ENCODE measurements at places on chromosomes 1 and 21.

- DNase-seq, result no peak
Measured at GRCh38 chr1:71850936-71851335, 431.4 kb downstream of the NEGR1 start.

DNA sequence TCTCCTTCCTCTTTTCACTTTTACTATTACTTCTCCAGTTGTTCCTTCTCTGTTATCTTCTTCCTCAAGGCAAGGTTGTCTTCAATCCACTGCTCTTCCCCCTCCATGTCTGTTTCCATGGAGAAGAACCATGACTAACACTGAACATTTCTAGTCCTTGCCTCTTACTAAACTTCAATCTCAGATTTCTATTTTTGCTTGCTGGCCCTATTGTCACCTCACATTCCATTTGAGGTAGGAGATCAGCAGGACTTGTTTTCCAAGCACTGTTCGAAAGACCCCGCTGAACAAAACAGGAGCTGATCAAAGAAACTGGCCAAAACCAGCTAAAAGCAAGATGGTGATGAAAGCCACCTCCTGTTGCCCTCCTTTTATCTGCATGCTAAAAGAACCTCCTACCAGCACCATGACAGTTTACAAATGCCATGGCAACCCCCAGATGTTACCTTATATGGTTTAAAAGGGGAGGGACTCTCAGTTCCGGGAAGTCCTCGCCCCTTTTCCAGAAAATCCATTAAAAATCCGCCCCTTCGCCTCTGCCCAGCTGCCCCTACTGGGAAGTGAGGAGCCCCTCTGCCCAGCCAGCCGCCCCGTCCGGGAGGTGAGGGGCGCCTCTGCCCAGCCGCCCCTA, 22.6 kb downstream of the GON4L start:
- DNase-seq, result no peak

GRCh38 chr1:39901464-39901713, 328 bp downstream of the MYCL start:
- no peak for DNase-seq

DNA sequence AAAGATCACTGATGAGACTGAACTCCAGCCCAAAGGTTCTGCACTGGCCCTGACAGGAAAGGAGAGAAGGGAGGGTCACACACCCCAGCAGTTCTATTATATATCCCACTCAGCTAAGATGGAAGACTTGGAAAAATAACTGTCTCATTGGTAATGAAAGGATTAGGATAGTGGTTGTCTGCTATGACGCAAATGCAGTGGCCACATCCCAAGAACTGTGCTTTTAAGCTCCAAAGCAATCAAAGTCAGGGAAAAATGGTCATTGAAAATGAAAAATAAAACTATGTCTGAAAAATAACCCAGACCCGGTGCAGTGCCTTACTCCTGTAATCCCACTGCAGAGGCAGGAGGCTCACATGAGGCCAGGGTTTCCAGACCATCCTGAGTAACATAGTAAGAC, 31.0 kb downstream of the PSMG1 start:
- DNase-seq, result no peak

DNA sequence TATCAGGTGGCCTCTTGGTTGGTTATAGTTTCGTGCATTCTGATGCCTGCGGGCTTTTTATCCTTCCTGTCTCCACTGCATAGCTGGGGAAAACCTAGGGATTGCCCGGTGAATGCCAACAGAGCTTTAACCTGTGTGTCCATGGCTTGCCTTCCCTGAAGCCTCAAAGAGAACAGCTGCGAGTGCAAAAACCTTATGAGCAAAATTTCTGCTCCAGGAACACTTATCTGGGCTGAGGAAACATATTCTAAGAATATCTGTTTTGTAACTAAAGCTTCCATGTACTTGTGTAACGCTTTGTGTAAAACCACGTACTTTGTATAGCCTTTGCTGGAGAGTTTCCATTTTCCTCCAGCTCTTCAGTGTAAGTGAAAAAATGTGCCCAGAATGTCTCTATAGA, 7.2 kb downstream of the CNST start:
- DNase-seq, result no peak

DNA sequence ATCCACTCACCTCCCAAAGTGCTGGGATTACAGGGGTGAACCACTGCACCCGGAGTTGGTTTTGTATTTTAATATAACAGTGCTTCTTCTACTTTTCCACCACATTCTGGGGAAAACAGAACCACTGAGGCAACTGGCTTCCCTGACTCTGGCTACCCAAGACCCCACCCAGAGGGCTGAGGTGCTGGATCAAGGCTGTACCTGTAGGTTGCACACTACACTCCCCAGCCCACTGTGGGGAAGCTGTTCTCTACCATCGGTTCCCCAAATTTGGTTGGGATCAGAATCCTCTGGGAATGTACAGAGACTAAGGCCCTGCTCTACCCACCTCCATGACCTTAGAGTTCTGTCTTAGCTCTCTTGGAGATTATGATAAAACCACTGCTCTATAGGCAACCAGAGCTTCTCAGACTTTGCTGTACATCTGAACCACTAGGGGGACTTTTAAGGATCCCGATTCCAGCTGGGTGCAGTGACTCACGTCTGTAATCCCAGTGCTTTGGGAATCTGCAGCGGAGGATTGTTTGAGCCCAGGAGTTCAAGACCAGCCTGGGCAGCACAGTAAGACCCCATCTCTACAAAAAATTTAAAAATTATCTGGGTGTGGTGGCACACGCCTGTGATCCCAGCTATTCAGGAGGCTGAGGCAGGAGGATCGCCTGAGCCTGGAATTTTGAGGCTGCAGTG, 51.6 kb downstream of the GNG4 start:
- DNase-seq, result no peak

DNA sequence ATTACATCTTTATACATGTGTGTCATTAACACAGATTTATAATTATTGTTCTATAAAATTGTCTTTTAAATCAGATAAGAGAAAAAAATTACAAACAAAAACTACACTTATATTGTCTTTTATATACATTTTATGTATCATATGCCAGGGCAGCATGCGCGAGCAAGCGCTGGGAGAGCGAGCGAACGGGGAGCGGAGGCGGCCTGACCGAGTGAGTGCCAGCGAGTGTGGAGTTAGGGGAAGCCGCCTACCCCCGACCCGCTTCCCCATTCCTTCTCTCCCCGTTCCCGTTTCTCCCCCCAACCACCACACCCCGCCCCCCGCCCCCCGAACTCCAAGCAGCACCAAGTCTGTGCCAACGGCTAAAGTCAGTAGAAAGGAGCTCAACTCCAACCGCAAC, 23.0 kb upstream of the SLAMF1 start:
- no peak for DNase-seq

DNA sequence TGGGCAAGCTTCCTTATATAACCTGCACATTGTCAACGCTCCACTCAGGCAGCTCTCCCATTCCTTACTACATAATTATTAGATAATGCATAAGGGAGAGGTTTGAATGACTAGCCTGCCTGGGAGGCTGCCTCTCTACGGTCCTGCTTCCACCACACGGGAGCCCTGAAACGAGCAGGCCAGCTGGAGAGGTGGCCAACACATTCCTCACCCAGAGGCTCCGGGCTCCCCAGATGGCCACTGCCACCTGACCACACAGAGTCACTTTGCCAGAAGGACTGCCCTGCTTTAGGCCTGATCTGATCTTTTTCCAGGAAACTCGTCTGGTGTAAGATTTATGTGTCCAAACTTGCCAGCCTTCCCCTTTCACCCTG, 27.9 kb downstream of the HIVEP3 start:
- no peak for DNase-seq

GRCh38 chr1:39877231-39877778, 6.0 kb downstream of the TRIT1 start:
- no peak for DNase-seq

DNA sequence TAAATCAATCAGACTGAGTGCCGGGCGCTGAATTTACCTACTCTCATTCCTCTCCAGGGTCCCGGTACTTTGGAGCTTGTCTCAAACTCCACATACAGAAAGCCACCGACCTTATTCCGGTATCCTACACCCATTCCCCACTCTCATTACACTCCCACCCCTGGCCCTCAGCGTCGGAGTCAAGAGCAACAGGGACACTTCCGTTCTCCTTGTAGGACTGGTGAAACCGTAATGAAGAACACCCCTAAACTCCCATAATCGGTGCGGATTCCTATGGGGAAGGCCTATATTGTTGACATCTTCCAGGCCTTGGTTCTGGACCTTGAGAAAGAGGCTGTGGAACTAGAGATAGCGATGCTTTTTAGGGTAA, 798 bp downstream of the ZBED6 start:
- DNase-seq, result no peak

DNA sequence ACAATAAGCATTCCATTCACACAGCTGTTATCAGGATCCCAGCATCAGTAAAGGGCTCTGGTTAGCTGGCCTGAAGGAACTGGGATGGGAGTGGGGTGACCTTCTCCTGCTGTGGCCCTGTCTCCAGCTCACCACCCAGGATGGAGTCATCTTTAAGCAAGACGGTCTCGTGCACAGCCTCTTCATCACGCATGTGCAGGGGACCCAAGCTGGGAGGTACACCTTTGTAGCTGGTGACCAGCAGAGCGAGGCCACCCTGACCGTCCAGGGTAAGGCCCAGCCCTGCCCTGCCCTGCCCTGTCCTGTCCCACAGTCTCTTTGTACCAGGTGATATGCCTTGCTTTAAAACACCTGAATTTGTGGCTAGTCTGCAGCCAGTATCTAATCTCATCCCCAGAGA, 24.3 kb downstream of the IGFN1 start:
- no peak for DNase-seq

DNA sequence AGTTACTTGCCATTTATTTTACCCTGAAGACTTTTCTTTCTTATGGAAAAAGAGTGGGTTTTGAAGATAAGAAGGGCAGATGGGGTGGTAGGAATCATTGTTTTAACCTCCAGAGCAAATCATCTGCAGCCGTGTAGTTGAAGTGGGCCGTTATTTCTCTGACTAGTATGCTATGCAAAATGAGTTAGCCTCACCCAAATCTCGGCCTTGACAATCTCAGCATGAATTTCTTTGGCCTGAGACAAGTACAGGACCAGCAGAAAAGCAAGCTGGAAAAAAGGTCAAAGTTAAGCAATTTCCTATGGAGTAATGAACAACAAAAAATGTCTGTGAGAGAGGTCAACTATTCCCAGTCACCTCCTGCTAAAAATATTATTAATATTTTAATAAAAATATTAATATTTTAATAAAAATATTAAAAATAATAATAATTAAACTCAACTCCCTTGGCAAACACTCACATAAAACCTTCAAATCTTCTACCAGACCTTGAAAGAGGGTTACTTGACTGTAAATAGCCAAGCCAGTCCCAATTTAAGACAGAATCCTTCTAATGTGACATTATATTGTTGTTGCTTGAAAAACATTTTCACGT, 6.8 kb upstream of the TEKT2 start:
- DNase-seq, result no peak

DNA sequence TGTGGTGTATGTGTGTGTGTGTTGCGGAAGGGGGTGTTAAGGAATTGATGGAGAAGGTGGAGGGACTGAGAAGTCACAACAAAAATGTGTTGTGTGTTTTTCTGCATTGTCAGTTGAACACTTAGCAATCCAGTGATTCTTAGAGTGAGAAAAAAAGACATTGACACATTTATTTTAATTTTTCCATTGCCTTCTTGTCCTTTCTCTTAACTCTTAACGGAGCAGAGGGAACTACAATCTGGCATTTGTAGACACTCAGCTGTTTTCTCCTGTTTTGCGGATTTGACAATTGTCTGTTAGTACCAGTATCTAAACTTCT, 725 bp downstream of the C1orf53 start:
- no peak for DNase-seq

GRCh38 chr1:54764922-54765561, 719 bp upstream of the PARS2 start:
- no peak for DNase-seq

DNA sequence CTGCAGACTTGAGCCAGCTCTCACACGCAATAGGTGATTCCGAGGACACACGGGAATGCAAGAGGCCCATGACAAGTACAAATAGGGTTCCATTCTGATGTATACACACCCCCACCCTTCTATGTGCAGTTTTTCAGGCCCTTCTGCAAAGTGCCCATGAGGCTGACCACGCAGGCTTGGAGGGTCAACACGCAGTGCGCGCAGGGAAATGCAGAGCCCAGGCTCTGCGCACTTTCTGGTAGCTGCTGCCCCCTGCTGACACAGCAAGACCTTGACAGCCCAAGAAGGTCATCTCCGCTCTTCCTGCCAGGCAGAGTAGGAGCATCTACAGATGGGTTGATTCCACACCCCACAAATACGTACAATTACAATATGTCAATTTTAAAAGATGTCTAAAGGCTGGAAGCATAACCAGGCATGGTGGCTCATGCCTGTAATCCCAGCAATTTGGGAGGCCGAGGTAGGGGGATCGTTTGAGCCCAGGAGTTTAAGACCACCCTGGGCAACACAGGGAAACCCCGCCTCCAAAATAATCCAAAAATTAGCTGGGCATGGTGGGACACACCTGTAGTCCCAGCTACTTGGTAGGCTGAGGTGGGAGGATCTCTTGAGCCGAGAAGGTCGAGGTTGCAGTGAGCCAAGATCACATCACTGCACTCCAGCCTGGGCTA, 18.5 kb downstream of the SH3BP5L start:
- DNase-seq, result peak; percentile 20

DNA sequence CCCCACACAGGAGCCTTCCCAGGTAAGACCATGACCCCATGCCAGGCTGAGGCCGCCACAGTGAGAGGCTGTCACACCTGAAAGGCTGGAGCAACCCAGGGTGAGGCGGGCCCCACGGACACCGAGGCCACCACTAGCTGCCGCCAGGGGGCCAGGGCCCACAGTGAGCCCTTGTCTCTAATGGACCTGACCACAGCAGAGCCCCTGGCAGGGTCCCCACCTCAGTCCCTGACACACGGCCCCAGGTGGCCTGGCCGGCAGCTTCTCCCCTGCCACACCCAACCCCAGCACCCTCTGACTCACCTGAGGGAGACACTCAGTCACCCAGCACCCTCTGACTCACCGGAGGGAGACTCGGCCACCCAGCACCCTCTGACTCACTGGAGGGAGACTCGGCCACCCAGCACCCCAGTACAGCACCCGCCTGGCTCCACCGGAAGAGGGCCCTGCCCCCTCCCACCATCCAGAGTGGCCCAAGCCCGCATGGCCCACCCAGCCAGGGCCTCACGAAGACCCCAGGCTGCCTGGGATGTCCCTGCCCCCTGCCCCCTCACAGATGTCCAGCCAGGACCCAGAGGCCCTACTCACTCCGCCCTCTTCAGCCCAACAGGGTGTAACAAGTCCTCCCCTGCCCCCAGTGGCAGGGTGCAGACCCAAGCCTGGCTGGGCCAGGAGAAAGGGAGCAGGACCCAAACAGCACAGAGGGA, 4.4 kb downstream of the DVL1 start:
- DNase-seq, result no peak

DNA sequence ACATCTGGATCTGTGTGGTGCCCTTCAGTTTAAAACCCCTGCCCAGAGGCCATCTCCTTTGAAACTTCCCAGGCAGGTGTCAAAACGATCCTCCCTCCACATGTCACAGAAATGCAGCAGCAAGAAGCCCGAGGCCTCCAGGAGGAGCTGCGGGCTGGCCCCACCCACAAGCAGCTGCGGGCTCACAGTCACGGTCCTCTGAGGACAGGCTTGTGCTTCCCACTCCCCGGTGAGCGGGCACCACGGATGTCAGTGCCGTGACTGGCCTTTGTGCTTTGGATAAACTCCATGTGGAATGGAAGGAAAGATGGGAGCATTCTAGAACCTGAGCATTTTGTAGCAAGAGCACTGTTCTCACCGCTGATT, 65.8 kb downstream of the SIK1 start:
- peak; percentile 23 for DNase-seq

- no peak for DNase-seq
Measured at GRCh38 chr1:236553370-236553769, 29.6 kb downstream of the LGALS8 start.

GRCh38 chr21:42479582-42479981, 16.4 kb downstream of the RSPH1 start:
- no peak for DNase-seq

- DNase-seq, result no peak
Measured at GRCh38 chr1:61005614-61006580, 76.5 kb upstream of the NFIA start.

Data from activated naive CD4-positive, alpha-beta T cell (primary cell).